Trophoblast cell (in vitro differentiated cells and primary cell): ENCODE measurements at places on chromosomes 5 and 9.

DNA sequence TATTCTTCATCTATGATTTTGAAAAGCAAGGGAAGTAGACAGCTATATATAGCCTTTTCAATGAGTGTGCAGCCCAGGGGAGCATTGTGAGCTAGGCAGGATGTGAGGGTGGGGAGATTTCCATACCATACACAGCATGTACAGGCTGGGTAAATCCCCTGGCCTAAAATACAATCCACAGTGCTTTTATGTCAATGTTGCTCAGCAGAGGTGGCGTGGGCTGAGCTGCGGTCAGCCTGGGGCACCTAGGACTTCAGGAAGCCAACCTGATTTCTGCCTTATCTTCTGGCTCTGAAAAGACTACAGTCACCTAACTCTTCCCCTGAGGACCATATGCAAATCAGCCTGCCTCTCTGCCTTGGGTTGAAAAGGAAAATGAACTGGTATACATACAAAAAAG, 6.3 kb upstream of the GARIN3 start:
- no peak overlapping the region for H3K4me3 ChIP-seq
- no peaks in the 10 kb centered on the region for H3K27me3 ChIP-seq
- no peaks in the 10 kb centered on the region for H3K36me3 ChIP-seq
- no peak for DNase-seq
- H3K27ac ChIP-seq, result no peak overlapping the region
- H3K4me1 ChIP-seq, result no peaks in the 10 kb centered on the region

- H3K4me3 ChIP-seq, result no peak overlapping the region
- no peaks in the 10 kb centered on the region for H3K36me3 ChIP-seq
- H3K27ac ChIP-seq, result no peak overlapping the region
- no peaks in the 10 kb centered on the region for H3K27me3 ChIP-seq
- H3K4me1 ChIP-seq, result no peaks in the 10 kb centered on the region
- peak; percentile 5 for DNase-seq
Observed at GRCh38 chr5:142486020-142486419, 161.2 kb upstream of the SPRY4 start.

- peaks cover 6% of the 10 kb centered on the region for H3K4me1 ChIP-seq
- no peak overlapping the region for H3K4me3 ChIP-seq
- no peak for DNase-seq
- H3K36me3 ChIP-seq, result peaks cover 17% of the 10 kb centered on the region
- H3K27me3 ChIP-seq, result no peaks in the 10 kb centered on the region
Observed at GRCh38 chr9:79731171-79731890, 159.6 kb downstream of the TLE4 start.

GRCh38 chr9:127837346-127837745, 17.1 kb downstream of the ENG start:
- DNase-seq, result no peak
- H3K4me3 ChIP-seq, result no peak overlapping the region
- H3K27me3 ChIP-seq, result no peaks in the 10 kb centered on the region
- no peak overlapping the region for H3K27ac ChIP-seq
- H3K4me1 ChIP-seq, result peaks cover 38% of the 10 kb centered on the region

GRCh38 chr9:876425-876824, 34.9 kb downstream of the DMRT1 start:
- H3K27ac ChIP-seq, result no peak overlapping the region
- H3K27me3 ChIP-seq, result no peaks in the 10 kb centered on the region
- H3K36me3 ChIP-seq, result no peaks in the 10 kb centered on the region
- H3K4me3 ChIP-seq, result no peak overlapping the region

DNA sequence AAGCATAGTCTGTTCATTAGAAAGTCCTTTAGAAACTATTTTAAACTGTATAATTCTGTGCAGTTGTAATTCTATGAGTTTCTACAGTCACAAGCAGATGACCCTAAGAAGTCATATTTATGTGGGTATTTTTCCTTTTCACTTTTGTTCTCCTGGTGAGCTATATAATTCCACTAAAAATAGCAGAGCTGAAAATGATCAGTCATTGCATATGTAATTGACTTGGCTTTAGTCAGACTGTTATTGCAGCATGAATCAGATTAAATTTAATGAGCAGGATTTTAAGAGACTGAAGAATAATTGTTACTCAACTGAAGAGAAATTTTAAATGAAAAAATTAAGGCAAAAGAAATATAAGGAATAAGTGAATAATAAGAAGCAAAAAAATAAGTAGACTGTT, 108.5 kb downstream of the MTREX start:
- no peaks in the 10 kb centered on the region for H3K27me3 ChIP-seq
- DNase-seq, result no peak
- peaks cover 3% of the 10 kb centered on the region for H3K36me3 ChIP-seq
- H3K4me1 ChIP-seq, result peaks cover 2% of the 10 kb centered on the region
- no peak overlapping the region for H3K27ac ChIP-seq

DNA sequence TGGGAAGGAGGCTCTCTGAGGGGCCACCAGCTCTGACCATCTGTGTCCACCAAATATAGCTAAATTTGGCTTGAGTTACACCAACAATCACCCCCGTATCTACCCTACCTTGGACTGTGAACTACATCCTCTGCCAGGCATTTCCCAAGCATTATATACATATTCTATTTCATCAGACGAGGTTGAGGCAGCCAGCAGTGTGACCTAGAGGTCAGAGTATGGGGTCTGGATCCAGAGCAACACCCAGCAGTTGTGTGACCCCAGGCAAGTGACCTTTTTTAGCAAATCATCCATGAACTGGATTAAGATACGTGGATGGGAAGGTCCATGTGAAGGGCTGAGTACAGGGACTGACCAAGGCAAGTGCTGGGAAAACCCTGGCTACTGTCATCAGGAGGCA, 180.6 kb downstream of the HSPA4 start:
- DNase-seq, result no peak
- H3K36me3 ChIP-seq, result no peaks in the 10 kb centered on the region
- no peaks in the 10 kb centered on the region for H3K4me1 ChIP-seq
- H3K27me3 ChIP-seq, result no peaks in the 10 kb centered on the region
- no peak overlapping the region for H3K4me3 ChIP-seq
- H3K27ac ChIP-seq, result no peak overlapping the region

DNA sequence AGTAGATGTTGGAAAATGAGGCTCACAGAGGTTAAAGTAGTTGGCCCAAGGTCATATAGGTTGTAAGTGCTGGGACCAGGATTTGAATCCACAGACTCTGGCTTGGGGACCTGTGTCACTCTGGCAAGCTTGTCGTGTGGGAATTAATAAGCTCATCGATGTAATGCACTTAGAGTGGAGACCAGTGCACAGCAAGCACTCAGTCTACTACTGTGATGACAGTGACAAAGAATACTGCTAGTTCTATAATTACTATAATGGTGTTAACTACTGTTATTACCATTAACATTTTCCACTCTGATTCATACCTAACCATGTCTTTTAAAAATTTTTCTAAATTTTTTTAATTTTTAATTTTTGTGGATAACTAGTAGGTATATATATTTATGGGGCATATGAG, 12.8 kb downstream of the PAM start:
- H3K4me3 ChIP-seq, result no peak overlapping the region
- no peak overlapping the region for H3K27ac ChIP-seq
- H3K4me1 ChIP-seq, result no peaks in the 10 kb centered on the region
- no peak for DNase-seq
- no peaks in the 10 kb centered on the region for H3K27me3 ChIP-seq
- no peaks in the 10 kb centered on the region for H3K36me3 ChIP-seq

DNA sequence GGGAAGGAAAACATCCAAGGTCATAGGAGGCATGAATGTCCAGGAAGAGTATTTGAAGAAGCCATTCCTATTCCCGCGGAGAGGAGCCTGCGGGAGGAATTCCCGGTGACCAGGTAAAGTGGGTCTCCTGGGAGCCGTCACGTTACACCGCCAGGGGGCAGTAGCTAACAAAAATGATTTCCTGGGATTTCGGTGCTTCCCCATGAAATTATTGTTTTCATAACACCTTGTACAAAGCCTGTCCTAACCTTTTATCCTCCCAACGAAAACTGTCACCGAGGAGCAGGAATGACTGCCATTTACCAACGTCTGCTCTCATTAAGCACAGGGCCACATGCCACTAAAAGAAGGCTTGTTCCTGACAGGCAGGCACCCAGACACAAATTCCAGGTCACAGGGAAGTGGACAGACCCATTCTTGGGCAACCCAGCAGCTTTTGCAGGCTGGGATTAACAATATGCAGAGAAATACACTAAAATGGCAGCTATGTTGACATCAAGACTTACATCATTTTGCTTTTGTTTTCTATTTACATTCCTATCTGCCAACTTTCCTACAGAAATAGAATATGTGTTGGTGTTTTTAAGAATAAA, 41.2 kb upstream of the CTSL start:
- peak; percentile 94 for DNase-seq
- no peaks in the 10 kb centered on the region for H3K27me3 ChIP-seq
- peaks cover 17% of the 10 kb centered on the region for H3K36me3 ChIP-seq
- no peak overlapping the region for H3K4me3 ChIP-seq
- H3K4me1 ChIP-seq, result peaks cover 20% of the 10 kb centered on the region

DNA sequence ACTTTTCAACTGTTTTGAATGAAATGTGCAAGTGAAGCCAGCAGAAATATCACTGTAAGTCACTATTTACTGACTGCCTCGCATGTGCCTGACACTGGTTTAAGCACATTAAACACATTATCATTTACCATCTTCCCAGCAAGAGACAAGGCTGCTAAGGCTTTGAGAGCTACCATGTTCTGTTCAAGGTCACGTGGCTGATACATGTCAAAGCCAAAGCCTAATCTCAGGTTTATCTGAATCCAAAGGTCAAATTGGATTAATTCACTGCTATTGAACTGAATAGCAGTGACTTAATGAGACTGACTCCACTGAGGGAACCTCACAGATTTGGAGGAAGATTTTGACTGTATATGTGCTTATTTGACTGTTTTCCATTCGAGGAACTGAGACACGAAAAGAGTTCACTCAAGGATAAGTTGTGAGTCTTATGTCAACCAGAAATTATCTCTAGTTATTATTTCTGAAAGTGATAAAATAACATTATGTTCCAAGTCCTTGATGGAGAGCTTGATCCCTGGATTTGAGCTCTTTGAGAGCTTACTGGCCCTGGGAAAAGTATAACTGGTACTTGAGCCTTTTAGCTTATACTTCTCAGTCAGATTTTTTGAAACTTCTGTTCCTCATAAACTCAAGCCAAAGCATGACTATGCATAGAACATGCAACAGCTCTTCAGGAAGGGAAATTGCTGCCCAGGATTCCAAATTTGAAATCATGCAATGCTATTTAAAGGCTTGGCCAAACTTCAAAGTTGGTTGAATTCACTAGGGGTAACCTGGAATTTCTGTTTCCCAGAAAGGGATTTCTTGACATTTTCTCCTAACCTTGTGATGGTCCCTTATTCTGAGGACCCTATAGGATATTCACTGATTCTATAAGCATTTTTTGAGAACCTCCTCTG, 23.4 kb upstream of the ARHGAP26 start:
- H3K36me3 ChIP-seq, result no peaks in the 10 kb centered on the region
- no peaks in the 10 kb centered on the region for H3K4me1 ChIP-seq
- H3K4me3 ChIP-seq, result no peak overlapping the region
- H3K27ac ChIP-seq, result no peak overlapping the region
- no peaks in the 10 kb centered on the region for H3K27me3 ChIP-seq

DNA sequence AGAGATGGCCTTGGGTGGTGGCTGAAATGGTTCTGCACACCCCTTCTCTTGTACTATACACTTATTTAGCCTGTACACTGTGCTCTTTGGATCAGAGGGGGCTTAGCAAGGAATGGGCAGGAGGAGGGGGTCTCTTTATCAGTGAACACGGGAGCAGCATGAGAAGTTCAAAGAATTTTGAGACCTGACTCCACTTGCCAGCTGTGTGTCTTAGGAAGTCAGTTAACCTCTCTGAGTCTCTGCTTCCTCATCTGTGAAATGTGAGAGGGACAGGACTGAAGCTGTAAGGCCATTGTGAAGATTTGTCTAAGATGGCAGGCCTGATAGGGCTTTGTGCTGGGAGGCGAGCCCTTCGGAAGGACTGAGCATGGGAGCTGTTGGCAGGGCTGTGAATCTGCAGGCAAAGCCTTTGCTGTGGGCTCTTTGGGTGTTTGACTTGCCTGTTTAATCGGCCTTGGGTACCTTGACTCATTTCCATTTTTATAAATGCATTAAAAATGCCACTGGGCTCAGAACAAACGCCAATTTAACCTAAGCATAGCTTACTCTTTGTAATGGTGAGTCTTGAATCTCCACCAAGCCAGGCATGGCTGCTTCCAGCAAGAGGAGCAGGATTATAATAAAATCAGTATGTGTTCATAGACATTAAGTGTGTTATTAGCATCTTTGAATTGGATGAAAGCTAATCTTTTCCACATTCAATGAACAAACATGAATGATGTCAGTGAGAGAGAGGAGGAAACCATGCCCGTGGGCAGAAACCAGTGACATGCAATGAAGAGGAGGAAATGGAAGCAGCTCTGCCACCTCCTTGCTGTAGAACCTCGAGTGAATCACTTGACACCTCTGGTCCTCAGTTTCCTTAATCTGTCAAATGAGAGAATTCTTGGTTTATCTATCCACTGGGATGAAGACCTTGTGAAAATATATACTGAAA, 89.4 kb downstream of the MACROH2A1 start:
- peaks cover 6% of the 10 kb centered on the region for H3K4me1 ChIP-seq
- H3K27me3 ChIP-seq, result no peaks in the 10 kb centered on the region
- no peaks in the 10 kb centered on the region for H3K36me3 ChIP-seq
- no peak for DNase-seq
- H3K27ac ChIP-seq, result no peak overlapping the region

DNA sequence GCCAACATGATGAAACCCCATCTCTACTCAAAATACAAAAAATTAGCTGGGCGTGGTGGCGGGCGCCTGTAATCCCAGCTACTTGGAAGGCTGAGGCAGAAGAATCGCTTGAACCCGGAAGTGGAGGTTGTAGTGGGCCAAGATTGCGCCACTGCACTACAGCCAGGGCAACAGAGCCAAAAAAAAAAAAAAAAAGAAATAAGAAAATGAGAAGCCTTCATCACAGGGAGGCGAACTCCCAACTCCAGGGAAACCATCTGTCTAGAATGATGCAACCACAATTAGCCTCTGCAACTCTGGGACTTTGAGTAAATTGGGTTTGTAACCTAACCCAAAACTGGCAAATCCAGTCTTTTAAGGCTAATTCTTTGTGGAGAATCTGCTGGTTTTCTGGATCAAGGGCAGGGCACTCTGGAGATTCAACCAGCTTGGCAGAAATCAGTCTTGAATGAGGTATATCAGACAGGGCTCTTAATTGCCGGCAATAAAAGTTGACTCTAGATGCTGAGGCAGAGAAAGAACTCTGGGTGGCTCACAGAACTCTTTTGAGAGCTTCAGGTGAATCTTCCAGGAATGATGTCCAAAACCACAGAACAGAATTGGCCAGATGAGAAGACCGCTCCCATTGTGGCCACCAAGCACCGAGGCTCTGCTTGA, 9.9 kb downstream of the S100Z start:
- no peaks in the 10 kb centered on the region for H3K36me3 ChIP-seq
- H3K27me3 ChIP-seq, result no peaks in the 10 kb centered on the region
- no peak for DNase-seq
- H3K27ac ChIP-seq, result no peak overlapping the region
- peaks cover 2% of the 10 kb centered on the region for H3K4me1 ChIP-seq
- no peak overlapping the region for H3K4me3 ChIP-seq

DNA sequence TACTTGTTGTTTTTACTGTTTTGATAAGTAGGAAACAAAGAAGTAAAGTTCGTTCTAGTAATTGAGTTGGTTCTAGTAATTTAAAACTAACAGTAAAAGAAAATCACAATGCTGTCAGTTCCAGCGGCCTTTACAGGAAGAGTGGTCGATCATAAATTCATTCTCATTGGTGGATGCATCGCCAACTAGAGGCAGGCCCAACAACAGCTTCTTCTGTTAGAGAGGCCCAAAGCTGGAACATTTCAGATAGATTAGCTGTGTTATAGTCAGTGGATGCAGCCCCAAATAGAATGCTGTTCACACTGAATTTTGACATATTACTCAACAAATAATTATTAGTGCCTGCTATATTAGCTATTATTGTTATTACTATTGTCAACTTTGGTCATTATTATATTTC, 80.8 kb downstream of the ARRDC3 start:
- no peaks in the 10 kb centered on the region for H3K36me3 ChIP-seq
- no peak overlapping the region for H3K4me3 ChIP-seq
- no peak for DNase-seq
- no peaks in the 10 kb centered on the region for H3K4me1 ChIP-seq
- H3K27me3 ChIP-seq, result no peaks in the 10 kb centered on the region
